Caki2 (cell line): ENCODE measurements at places on chromosomes 1 and 21. TPM values are rescaled to one million over a fixed set of nuclear protein-coding genes. Genes with fewer than 3 reads are reported as not detected.

- no peak for DNase-seq
Measured at GRCh38 chr1:57279909-57280666, 143.8 kb downstream of the DAB1 start.

- no peak for DNase-seq
Measured at GRCh38 chr1:57686306-57686705, 262.4 kb upstream of the DAB1 start.

GRCh38 chr1:205581321-205581980 lies 50.4 kb downstream of the ELK4 start:
- DNase-seq: no peak

- no peak for DNase-seq
Measured at GRCh38 chr1:106912131-106912530, 144.3 kb upstream of the PRMT6 start.

Gene RHD
- not detected in 2 replicates for total RNA-seq

Gene HTR6
- not detected in 2 replicates for total RNA-seq
